Stimulated activated CD4-positive, alpha-beta T cell treated with anti-CD3 and anti-CD28 coated beads, Interleukin-4, amount 100 ng/mL, for 24 hours (primary cell): ENCODE measurements at places on chromosomes 3 and 15.

DNA sequence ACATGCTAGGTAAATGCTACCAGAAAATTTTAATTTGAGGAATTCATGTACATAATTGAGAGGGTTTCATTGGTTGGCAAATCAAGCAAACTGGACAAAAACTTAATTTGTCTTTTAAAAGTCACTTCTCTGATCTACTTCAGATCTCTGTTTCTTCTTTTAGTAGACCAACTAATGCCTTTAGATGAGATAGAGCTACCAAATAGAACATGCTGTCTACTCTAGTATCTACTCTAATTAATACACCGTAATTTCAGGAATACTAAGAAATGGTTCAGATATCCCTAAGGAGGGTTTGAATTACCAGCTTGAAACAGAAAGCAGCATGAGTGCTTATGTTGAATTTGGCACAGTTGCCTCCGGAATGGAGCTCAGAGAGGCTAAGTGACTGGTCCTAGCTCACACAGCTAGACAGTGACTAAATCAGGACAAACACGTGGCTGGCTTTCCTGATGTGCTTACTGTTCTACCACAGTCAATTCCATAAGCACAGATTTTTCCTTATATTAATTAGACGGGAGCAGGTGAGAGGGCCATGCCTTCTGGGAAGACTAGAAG, 225.1 kb downstream of the ITPR1 start:
- DNase-seq: no peak

DNA sequence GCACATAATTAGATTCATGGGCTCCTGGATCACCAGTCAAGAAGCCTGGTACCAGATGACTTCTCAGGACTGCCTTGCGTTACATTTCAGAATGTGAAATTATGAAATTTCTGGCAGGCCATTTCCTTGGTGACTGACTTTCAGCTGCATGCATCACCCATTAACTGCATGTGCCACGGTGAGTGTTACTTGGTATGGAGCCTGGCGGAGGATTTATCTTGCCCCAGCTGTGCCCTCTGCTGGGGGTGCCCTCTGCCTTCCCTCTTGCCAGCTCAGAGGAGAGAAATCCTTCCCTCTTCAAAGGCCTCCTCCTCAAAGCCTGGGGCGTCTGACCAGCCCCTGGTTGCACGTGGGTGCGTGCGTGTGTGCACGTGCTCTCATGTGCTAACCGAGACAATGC, 57.7 kb upstream of the CTSH start:
- DNase-seq: no peak

GRCh38 chr15:91975241-91975978, 121.9 kb downstream of the SLCO3A1 start:
- DNase-seq: no peak

GRCh38 chr3:176523114-176523513, 674.2 kb downstream of the TBL1XR1 start:
- DNase-seq: no peak

GRCh38 chr3:167940241-167940640, 155.5 kb downstream of the GOLIM4 start:
- no peak for DNase-seq

DNA sequence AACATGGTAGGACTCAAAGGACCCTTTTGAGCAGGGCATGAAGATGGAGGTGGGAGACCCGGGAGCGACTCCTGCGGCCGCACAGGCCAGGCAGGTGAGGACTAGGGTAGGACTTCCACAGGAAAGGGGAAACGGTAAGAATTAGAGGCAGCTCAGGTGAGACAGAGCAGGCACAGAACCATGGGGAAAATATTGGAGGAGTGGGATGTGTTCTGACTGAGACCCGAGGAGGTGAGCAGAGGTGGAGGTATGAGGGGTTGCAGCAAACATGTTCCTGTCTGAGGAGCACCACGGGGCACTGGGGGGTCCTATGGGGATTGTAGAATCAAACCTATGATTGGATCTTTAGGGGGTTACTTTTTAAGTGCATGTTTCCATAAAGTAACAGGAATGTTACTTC, 1.4 kb upstream of the ISG20 start:
- no peak for DNase-seq

- DNase-seq: peak; percentile 33
Measured at GRCh38 chr3:39255503-39256325, 24.1 kb downstream of the CX3CR1 start.

- DNase-seq: no peak
Measured at GRCh38 chr15:77871852-77872371, 205.6 kb downstream of the TBC1D2B start.
